H4 (cell line): ENCODE measurements at places on chromosomes 3 and 15.
A peak's percentile ranks its signal among the peaks of the same experiment; 100 is the strongest.

DNA sequence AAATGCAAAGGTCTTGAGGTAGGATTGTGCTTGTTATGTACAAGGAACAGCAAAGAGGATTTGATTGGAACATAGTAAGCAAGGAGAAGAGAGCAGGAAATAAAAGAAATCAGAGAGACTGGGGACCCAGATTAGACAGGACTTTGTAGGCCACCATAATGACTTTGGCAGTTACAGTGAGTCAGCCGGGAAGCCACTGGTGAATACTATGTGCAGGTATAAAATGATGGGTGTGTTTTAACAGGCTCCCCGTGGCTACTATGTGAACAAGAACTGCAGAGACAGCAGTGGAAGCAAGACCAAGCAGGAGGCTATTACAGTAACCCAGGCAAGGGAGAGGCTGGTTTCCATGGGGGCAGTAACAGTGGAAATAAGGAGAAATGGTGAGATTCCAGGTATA, 55.2 kb downstream of the NPTN start:
- DNase-seq: no peak

GRCh38 chr15:83854321-83854720, 200.4 kb downstream of the ADAMTSL3 start:
- DNase-seq: no peak

DNA sequence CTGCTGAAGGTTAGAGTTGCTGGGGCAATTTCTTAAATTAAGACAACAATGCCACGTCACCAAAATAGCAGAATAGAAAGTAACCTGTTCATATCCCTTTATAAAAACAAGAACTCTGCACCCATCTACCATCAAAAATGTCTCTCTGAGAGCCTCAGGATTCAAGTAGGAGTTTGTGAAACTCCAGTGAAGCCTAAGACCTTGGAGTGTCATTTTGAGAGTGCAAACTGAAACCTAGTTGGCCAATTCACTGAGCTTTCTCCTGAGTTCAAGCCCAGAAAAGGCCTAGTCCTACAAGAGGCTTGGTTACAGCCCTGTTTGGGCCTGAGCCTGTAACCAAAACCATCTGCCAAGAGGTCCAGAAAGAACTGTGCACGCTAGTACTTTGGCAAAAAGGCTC, 335.1 kb downstream of the EFHB start:
- no peak for DNase-seq

DNA sequence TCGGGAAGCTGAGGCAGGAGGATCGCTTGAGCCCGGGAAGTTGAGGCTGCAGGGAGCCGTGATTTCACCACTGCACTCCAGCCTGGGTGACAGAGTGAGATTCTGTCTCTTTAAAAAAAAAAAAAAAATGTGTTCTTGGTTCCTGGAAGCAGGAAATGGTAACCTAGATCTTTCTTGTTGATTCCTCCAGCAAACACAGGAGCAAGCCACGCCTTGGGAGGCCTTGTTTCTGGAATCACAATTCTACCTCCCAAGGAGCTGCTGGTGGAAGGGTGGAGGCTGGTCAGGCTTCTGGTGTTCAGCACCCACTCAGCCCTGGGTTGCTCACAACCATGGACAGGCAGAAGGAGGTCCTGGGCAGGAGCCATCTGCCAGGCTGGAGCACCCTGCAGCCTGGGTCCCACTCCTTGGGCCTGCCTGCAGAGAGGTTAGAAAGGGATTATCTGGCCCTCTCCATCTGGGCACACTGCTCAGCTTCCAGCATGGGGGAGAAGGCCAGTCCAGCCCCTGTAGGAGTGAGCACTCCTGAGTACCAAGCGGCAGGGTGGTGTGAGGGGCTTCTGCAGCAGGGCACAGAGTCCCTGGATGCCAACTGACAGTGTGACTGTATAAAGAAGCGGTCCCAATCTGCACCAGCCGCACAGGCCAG, 65.6 kb downstream of the ABTB1 start:
- DNase-seq: peak; percentile 92

- DNase-seq: no peak
Measured at GRCh38 chr3:95226437-95226836, 1163.6 kb downstream of the NSUN3 start.

GRCh38 chr3:65902304-65902793, 136.4 kb downstream of the MAGI1 start:
- no peak for DNase-seq

DNA sequence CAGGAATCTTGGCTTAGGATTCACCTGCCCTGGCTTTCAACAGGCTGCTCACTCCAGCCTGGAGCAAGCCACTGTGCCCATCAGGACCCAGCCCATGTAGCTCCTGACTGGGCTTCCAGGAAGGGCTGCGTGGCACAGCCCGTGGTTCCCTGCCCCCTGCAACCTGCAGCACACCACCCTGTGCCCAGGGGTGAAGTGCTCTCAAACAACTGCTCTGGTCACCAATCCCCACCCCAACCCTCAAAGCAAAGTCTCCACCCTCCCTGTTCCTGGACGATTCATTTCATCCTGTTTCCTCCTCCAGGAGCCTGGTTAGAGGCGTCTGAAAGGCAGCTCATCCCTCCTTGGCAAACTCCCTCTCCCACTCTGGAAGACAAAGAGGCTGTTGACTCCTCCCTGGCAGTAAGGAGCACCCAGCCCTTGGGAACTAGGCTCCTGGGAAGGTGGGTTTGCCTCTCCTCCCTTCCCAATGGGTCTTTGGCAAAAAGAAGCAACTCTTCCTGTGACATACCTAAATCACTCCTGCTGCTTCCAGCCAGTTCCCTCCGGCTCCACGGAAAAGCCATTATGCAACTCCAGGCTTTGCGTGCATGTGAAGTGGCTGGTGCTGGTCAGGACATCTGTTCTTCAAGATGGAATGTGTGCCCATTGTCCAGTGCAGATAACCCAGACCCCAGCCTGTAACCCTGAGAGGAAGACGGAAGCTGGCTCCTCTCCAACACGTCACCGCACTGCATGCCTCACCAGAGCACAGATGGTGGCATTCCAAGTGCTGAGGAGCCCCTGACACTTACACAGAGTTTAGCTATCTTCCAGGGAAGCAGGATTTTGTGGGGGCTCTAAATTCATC, 29.1 kb upstream of the VIPR1 start:
- peak; percentile 84 for DNase-seq

GRCh38 chr3:52721730-52722008, 15.8 kb downstream of the SPCS1 start:
- DNase-seq: no peak

DNA sequence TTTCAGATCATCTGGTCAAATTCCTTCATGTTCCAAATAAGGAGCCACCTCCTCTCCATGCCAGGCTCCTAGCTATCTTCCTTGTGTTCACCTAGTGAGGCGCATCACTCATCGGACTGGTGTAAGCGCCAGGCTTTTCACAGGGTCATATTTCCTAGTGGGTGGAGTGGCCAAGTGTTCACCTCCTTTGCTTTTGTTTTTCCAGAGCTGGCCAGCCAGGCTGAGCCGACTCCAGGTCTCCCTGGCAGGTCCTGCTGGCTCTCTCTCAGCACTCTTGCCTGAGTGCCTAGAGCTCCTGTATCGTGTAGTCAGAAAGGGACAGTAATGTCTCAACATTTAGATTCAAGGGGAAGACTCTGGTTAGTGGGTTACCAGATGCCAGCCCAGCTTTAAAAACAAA, 31.0 kb downstream of the HEG1 start:
- no peak for DNase-seq

DNA sequence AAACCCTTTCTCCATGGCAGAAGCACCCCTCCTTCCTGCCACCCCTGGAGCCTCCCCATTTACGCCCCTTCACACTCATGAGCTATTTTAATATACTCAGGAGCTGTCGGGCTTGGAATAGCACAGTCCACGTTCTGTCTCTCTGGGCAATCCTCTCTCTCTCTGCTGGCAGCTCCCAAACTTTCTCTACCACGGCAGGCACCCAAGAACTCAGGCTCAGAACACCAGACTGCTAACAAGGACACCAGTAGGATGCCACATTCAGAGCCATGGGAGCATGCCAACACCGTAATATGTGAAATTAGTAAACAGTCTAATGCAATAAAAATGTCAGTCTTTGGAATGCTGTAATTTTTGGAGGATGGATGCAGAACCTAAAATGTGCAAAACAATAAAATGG, 19.3 kb downstream of the TNFAIP8L3 start:
- DNase-seq: no peak

DNA sequence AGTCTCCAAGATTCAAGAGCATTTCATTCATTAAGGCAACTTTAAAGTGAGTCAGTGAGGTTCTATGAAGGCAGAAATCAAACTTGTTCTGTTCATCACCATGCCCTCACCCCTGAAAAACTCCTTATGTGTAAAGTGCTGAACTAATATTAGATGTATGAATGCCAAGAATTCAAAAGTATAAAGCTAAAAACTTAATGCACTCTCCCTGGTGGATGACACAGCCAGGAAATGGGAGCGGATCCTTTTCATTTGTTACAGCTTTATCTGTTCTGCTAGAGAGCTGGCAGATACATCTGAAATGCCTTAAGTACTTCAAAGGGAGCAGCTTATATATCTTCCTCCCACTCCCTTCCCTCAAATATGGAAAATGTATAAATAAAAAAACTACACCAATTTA, 8.2 kb downstream of the TXNRD3 start:
- DNase-seq: no peak

- no peak for DNase-seq
Measured at GRCh38 chr3:126514161-126514560, 3.4 kb downstream of the UROC1 start.

DNA sequence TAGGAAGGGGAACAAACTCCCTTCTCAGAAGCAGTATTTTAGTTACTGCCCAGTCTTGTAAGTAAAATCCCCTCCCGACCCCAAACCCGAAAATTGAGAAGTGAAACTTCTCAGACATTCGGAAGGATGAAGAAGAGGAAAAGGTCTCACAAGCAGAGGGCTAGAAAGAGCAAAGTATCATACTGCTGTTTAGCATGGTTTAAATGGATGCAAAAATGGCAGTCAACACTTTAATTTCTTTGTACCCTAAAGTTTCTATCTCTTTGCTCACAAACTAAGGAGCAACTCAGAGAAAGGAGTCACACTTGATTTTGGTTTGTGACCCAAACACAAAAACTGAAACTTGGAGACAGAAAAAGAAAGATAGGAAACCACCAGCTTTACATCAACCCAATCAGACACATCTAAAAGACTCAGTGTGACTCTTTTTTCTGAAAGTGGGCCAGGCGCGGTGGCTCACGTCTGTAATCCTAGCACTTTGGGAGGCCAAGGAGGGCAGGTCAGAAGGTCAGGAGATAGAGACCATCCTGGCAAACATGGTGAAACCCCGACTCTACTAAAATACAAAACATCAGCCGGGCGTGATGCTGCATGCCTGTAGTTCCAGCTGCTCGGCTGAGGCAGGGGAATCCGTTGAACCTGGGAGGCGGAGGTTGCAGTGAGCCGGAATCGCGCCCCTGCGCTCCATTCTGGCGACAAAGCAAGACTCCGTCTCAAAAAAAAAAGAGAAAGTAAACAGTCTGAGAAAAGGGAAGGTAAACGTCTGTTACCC, 63.2 kb upstream of the ATP11B start:
- DNase-seq: no peak

DNA sequence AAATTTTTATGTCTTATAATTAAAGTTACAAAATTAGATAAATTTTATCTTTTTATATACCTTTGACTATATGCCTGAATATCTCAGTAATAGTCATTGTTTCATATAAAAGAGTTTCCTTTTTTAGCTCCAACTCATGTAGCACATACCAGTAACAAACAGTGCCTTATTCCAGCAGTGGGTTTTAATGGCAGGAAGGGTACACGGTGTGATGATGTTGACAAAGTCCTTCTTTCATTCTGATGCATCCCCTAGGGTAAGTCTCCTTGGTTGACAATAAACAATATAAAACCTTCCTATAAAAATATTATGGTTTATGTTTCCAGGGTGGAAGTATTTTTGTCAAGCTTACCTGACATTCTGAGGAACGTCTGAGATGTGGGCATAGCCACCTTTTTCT, 77.2 kb upstream of the FGF12 start:
- no peak for DNase-seq

DNA sequence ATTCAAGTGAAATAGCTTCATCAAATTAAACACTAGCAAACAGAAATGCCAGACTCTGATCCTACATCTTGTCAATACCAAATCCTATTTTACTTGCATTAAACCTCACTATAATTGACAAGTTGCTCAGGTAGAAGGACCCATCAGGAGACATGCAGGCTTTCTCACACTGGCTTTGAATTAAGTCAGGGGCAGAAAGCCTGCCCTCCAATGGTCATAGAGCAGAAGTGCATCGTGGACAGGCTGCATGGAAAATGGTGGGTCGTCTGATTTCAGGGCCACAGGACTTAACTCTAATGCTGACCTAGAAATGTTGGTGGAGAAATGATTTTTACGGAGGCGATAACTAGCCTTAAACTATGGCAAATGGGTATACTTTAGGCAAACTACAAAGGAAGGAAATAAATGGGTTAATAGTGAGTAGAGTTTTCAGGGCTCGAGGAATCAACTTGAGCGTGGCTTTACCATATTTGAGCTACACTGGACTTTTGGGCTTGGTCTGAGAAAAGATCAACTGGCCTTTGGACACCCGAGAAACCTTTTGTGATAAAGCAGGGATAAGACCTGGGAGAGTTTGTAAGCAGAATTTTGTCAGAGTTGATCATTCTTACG, 283.9 kb downstream of the GRM7 start:
- DNase-seq: peak; percentile 16

GRCh38 chr3:172154768-172155664, 115.6 kb downstream of the FNDC3B start:
- no peak for DNase-seq

DNA sequence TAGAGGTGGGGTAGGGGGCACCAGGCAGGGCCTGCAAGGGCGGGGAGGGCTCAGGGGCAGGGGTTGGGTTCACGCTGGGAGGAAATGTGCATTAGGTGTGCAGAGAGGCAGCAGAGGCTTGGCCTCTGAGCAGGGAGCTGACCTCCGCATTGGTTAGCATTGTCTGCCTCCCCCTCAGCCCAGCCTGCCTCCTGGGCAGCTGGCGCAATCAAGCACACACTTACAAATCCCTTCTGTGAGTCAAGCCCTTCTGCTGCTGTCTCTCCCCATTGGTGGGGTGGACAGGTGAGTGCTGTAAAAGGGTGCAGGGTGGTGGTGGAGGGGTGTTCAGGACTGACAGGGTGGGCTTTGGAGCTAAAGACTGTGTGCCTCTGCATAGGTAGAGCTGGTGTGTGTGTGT, 9.3 kb downstream of the LOXL1 start:
- DNase-seq: no peak

GRCh38 chr3:41519746-41520145, 320.4 kb downstream of the CTNNB1 start:
- DNase-seq: no peak

GRCh38 chr3:97899331-97899730, 72.9 kb downstream of the RIOX2 start:
- no peak for DNase-seq
